ENCODE measurements at places on chromosomes 1 and 21. TPM values are rescaled to one million over a fixed set of nuclear protein-coding genes. Genes with fewer than 3 reads are reported as not detected.

DNA sequence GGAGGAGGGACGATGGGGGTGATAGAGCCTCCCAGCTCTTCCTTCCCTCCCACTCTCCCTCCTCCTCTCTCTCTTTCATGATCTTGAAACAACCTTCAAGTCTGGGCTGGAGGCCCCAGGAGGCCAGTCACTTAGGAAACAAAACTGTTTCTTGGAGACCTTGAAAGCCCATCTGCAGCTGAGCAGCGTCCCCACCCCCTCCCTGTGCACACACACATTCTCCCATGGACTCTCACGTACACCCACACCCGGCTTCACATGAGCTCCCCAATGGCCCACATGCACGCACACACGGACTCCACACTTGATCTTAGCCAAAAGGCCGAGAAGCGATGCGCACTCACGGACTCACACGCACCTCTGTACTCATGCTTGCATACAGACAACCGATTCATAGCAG lies 3.2 kb upstream of the ATP1A2 start:
- DNase-seq = no peak

The ADAM30 gene
- not detected for polyA plus RNA-seq

GRCh38 chr1:9321480-9321849 lies 28.8 kb downstream of the SPSB1 start:
- no peak for DNase-seq

DNA sequence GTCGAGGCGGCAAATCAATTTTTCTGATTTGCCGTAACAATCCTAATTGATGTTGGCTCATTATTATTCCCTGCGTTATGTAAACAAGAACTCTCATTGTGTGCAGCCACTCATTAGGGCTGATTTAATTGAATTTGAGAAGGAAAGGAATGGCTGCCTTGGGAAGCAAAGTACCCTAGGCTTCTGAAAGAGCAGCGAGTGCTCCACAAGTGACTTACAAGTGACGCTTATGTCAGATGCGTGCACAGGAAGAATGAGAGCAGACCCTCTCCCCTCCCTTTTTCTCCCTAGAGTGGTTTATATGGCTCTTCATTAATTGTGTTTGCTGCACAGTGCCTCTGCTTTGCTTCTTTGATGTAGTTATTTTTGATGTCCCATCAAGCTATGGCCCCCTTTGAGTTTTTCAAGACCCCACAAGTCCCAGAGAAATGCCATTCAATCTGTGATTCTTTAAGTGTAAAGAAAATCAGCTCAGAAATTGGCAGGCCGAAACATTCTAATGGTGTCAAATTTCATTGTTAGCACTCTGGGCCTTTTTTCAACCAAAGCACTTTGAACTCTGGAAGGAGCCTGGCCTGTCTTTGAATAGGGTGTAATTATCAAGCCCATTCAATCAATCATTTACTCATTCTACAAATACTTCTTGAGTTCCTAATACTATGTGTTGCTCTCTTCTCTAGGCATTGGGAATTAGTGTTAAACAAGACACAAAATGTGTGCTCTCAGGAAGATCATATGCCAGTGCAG lies 86.8 kb upstream of the VAV3 start:
- no peak for DNase-seq

GRCh38 chr1:81023187-81023724 lies 777.5 kb upstream of the ADGRL2 start:
- DNase-seq = no peak

DNA sequence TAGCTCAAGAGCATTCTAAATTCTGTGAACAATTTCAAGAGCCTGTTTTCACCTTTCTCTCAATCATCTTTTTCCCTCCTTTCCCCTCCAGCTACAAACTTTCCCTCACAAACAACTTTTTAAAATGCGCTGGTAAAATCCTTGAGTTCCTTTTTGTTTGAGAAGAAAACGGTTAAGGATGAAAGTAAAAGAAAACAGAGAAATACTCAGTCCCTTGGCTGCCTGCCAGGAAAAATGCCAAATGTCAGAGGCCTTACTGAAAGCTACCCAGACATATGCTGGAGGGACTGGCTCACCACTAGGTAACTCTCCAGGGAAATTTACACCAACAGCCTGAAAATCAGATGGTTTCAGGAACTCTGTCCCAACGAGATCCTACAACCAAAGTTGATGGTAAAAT lies 11.0 kb upstream of the SERBP1 start:
- DNase-seq = no peak

GRCh38 chr1:160731990-160732389 lies 7.1 kb upstream of the SLAMF7 start:
- no peak for DNase-seq

DNA sequence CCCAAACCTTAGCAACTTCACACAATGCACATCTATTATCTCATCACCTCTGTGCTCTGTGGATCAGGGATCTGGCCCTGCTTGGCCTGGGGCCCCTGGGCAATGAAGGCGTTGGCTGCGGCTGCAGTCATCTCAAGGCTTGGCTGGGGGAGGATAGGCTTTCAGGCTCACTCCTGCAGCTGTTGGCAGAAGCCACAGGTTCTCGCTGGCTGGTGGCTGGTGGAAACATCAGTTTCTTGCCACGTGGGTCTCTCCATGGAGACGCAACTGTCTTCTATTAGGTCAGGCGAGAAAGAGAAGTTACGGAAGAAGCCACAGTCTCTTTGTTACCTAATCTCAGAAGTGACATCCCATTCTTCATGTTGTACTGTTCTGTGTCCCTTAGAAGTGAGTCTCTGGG lies 3.6 kb upstream of the NPPA start:
- DNase-seq = no peak

DNA sequence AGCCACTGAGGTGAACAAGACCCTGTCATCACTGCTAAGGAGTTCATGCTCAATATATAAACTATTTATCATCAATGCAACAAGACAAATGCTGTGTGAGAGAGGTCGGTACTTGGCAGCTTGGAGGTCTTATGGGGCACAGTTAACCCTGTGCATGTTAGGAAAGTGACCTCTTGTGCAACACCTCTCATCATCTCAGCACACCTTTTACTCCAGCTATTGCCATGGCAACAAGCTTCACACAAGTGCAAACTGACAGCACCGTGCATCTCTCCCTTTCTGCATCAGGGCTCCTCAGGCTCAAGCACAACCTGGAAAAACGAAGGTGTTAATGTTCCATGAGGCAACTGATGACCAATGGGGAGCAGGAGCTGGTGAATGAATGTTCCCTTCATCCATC lies 14.7 kb upstream of the MYSM1 start:
- no peak for DNase-seq

GRCh38 chr1:25131794-25132193 lies 100.5 kb downstream of the SYF2 start:
- no peak for DNase-seq

The COL24A1 gene
- not detected for polyA plus RNA-seq

GRCh38 chr1:212749821-212750535 lies 41.6 kb downstream of the NSL1 start:
- DNase-seq = peak; percentile 7
